ENCODE measurements at places on chromosomes 1 and 21.

DNA sequence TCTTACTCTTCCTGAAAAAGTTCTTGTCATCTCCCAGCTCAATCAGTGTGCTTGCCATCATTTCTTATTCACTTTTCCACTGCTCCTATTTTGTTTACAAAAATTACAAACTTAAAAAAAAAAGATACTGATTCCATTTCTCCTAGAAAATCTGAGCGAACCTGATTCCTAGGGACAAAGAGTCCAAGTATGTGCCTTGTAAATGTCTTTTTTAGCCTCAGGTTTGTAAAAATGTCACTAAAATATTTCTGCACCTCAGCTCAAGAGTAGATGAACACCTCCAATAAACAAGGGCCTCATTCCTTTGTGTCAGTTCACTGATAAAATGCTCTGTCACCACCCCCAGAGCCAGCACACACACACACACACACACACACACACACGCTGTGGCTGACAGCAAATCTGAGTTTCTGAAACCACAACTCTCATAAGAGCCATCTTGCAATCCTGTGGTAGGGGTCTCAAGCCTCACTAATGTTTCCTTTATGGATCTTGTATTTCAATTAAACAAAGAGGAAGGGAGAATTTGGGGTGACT lies 299.2 kb downstream of the PBX1 start:
- DNase-seq: no peak

DNA sequence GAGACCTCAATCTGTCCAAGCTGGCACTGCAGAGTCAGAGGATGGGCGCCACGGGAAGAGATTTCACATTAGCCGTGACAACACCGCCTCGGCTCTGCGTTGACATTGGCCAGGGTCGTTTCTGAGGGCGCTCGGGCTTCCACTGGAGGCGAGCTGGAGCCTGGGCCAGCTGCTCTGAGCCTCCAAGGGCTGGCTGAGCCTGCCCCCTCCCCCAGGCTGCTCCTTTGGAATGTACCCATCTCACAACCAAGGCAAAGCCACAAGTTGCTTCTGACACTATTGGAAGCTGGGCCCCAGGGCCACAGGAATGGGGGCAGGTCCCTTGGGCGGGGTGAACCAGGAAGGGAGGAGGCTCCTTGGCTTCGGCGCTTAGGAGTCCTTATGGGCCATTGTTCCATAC lies 12.7 kb downstream of the GPR3 start:
- DNase-seq: no peak

GRCh38 chr1:51420867-51421627 lies 90.7 kb upstream of the TTC39A start:
- DNase-seq: no peak

GRCh38 chr1:173405834-173406233 lies 71.3 kb upstream of the PRDX6 start:
- DNase-seq: no peak

DNA sequence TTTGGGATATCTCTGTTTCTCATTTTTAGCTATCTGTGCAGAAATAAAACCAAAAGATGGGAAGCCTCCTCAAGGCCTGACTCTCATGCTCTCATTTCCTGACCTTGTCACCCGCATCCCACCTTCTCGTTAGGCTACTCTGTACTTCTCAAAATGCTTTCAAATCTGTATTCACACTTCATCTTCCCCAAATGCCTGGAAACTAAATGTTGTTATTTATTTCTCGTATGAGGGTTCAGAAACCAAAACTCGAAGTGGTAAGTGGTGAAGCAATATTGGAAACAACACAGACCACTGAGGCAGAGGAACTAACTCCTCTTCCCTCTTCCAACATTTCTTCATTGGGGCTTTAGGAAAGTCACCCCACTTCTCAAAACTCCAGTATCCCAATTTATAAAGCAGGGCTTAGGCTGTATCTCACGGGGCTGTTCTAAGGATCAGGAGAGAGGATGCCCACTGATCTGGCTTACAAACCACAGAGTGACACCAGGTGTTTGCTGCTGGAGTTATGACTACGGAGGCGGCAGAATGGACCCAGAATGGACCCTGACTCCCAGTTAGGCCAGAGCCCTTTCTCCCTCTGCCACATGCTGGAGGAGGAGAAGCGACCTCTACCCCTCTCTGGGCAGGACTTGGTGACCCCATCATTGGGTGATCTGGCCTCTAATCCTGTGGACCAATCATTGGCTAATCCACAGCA lies 3.5 kb downstream of the SLAMF7 start:
- no peak for DNase-seq

GRCh38 chr1:98066911-98067310 lies 146.1 kb upstream of the DPYD start:
- DNase-seq: no peak

GRCh38 chr1:219413536-219413935 lies 199.4 kb downstream of the ZC3H11B start:
- no peak for DNase-seq

DNA sequence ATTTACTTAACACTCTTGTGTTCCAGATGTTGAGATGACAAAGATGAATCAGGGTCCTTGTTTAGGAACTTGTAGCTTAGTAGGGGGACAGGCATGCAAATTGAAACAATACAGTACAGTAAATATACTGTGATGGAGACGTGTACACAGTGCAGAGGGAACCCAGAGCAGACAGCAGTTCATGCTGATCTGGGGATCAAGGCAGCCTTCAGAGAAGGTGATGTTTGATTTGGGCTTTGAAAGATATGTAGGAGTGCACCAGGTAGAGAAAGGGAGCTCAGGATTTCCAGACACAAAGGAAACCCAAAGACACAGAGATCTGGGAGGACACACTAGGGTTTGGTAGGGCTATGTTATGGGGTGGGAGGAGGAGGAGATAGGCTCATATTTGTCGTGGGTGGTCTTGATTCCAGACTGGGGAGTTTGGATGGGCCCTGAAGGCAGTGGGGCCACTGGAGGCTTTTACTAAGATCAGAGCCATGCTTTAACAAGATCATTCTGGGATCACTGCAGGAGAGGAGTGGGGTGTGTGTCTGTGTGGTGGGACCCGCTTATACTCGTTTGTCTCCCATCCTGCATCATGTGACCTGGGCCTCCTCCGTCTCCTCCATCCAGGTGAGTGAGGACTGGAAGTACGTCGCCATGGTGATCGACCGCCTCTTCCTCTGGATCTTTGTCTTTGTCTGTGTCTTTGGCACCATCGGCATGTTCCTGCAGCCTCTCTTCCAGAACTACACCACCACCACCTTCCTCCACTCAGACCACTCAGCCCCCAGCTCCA lies 7.8 kb downstream of the CHRNB2 start:
- DNase-seq: no peak

- DNase-seq: no peak
These were observed 36.7 kb upstream of the KIF26B start for GRCh38 chr1:245118066-245118465.

- peak; percentile 66 for DNase-seq
These were observed 6.4 kb downstream of the LAMC1 start for GRCh38 chr1:183029591-183030000.

- DNase-seq: no peak
These were observed 115.7 kb upstream of the UBE2U start for GRCh38 chr1:64087768-64088167.

DNA sequence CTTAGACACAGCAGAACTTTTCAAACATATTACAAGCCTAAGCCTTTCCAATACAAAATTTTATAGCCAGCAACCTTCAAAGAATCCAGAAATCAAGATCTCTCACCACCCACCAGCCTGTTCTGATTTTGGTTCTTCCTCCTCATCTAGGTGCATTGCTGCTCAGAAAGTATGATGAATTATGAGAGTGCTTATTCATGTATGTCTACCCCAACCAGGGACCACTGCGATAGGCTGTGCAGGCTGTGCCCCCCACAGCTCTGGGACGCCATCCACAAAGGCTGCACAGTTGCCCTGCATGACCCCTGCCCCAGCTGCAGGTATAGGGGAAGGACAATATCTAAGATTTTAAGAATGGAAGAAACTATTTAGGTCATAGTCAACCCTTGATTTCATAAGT lies 55.4 kb downstream of the WDR64 start:
- no peak for DNase-seq

DNA sequence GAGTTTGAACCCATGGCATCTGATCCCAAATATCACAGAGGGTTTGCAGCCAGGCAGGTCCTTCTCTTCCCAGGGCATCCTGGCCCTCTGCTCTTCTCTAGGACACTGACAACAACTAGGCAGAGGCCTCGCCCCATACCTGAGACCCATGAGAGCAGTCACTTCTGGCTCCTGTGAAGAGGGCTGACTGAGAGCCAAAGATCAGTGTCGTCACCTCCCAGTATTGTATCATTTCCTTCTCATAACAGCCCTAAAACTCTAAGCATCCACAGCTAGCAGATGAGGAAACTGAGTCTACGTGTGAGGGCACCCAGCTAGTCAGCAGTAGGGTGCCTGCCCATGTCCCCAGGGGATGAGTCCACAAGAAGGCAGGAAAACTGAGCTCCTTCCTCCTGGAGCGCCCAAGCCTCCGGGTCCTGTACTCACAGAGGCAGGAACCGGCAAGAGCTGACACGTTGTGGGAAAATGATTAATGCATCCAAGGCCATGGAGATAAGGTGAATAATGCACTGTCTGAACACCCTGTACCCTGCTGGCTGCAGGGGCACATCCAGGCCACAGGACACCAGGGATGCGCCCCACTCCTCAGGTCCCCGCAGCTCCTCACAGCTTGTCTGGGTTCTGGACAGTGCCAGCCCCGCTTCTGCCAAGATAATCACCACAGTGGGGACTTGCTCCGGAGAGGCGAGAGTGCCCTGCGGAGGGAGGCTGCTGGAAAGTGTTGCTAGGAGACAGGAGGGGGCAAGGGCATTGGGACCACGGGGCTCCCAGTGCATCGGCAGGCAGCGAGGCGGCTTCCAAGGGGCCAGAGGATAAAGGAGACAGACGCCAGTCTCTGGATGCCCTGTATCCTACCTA lies 340.0 kb downstream of the NPHP4 start:
- no peak for DNase-seq

- peak; percentile 76 for DNase-seq
These were observed 40.4 kb upstream of the EIF4G3 start for GRCh38 chr1:21216835-21217811.

DNA sequence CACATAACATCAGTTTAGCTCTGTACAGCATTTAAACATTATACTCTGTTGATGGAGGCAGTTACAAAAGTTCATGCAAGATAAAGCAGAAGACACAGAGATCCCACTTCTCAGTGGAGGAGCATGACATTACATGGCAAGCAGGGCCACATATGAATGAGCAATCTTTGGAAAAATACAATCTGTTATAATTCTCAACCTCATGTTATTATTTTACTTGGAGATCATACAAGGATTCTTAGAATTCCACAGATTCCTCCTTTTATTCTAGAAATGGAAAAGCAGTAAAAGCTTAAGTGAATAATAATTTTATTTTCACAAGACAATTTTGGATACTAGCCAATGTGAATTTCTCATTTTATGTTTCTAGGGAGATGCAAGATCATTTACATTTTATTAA lies 66.6 kb downstream of the IFI44 start:
- DNase-seq: peak; percentile 10

DNA sequence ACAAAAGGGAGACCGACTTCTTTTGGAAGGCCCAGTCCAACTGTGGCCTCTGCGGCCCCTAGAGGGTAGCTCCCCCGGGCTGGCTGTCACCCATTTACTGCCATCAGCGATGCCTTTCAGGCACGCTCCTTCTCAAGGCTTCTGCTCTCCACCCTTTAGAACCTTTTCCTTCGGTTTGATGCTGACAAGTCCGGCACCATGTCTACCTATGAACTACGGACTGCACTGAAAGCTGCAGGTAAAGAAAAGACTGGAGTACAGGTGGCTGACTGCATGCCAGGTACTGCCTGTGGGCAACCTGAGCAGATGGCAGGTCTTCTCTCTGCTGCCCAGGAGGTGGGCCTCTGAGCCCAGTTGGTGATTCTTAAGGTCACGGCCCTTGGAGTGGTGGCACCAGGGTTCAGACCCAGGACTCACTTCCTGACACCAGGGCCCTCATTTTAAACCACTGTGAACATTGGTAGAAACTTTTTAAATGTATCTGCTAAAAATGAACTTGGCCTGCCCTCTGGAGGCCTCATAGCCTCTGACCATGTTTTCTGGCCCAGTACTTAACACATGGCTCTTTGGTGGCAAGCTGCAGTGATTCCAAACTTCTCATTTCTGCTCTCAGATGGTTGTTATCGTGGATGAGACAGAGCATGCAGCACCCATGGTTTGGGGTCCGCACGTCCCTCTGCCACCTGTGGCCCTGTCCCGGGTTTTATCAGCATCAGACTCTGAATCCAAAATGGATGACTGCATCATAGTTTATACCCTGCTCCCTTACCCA lies 45.7 kb downstream of the CAPN9 start:
- DNase-seq: peak; percentile 8

DNA sequence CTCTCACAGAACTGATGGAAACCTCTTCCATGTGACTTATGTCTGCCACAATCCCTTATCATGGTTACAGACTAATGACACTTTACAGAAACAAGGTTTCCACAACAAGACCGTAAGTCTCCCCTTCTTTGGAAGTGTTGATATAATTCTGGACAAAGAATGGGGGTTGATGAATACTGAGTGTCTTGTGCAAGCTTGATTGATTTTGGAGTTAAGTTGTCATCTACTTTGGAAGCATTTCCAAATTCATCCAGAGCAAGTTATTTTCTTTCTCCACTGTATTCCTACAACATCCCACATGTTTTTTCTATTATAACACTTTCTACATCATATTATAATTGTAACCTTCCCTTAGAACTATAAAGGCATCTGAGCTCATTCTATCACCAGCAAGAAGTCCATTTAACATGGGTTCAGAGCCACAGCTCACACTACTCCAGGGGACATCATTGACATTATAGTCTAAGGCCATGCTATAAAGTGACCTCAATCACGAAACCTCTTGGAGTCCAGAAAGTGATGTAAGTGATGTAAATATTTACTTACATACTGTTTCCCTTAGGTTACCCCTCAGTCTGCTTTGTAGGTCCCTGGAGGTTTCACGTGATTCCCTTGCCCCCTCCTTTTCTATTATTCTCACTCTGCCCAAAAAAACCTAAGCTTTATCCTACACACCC lies 125.7 kb upstream of the PBX1 start:
- DNase-seq: no peak

DNA sequence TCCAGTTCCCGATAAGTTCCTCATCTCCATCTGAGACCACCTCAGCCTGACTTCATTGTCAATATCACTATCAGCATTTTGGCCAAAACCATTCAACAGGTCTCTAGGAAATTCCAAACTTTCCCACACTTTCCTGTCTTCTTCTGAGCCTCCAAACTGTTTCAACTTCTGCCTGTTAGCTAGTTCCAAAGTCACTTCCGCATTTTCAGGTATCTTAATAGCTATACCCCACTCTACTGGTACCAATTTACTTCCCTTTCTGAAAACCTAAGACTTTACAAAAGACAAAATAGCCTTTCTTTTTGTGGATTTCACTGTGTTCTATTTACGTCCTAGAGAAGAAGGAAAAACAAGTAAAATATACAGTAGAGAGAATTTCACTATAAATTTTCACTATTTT lies 147.0 kb upstream of the FMN2 start:
- no peak for DNase-seq

GRCh38 chr21:16040601-16041000 lies 310.8 kb downstream of the USP25 start:
- DNase-seq: no peak

DNA sequence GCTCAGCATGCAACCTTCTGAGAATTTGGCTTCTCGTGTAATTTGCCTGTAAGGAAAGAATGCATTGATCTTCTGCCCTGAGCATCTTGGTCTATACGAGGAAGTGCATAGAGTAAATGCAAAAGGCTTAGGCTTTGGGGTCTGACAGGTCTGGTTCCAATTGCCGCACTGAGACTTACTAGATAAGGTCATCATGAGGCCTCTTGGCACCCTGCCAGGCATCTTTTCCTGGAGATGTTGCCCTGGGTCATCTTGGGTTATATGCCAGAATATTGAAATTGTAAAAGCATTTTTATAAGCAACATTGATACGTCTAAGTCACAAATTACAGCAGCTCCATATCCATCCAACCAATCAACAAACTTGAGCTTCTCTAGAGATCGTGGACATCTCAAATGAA lies 108.8 kb upstream of the WARS2 start:
- no peak for DNase-seq
